ENCODE measurements at places on chromosomes 4 and X.

GRCh38 chrX:13747836-13748235 is 13.3 kb downstream of the OFD1 start:
- no peak for DNase-seq

- DNase-seq, result no peak
These were observed 493 bp upstream of the UCHL1 start for GRCh38 chr4:41256131-41256739.

DNA sequence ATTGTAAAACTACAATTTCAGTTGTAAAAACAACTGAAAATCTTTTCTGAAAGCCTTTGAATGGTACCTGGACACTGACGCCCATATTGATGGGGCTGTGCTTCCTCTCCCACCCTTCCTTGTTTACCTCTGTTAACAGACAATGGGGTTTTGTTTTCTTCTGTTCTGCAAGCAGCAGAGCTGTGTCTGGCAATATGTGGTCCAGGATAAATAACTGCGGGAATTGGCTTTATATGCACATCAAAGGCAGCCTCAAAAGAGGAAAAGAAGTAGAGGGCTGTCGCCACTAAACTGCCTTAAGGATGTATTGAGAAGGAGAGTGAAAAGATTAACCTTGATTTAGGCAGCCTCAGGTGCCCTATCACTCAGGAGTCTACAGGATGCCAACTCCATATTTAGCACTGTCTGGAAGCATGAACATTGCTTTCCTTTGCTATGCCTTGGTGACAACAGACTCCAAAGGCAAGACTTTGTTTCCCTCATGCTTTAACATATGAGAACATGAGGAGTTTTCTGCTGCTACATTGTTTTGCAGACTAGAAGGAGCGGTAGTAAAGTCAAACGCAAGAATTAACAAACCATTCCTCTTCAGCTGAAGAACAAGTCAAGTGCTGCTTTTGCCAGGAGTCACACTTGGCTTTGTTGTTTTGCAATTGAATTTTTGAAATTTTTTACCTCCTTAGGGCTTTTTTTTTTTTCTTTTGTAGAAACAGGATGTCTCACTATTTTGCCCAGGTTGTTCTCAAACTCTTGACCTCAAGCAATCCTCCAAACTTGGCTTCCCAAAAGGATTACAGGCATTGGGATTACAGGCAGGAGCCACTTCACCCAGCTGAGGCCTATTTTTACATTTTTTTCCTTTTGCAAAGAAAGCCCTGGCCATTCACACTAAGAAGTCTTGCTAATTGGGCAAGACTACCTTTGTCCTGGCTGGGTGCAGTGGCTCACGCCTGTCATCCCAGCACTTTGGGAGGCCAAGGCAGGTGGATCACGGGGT is 3.0 kb downstream of the IL21 start:
- DNase-seq, result no peak

DNA sequence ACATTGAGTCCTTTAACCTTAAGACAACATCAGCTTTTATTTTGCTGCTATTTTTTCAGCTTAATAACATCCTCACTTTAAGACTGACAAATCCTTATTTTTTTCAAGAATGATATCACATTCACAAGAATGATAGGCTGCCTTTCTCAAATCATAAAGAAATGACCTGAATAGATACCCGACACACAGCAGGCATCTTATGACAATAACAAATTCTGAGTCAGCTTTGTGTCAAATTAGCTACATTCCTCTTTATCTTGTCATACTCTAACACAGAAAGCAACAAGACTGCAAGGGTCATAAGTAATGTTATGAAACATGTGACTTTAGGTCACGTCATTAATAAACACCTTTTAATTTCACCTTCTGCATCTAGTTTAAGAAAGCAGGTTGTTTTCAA is 2387.6 kb downstream of the PCDH7 start:
- DNase-seq, result no peak

DNA sequence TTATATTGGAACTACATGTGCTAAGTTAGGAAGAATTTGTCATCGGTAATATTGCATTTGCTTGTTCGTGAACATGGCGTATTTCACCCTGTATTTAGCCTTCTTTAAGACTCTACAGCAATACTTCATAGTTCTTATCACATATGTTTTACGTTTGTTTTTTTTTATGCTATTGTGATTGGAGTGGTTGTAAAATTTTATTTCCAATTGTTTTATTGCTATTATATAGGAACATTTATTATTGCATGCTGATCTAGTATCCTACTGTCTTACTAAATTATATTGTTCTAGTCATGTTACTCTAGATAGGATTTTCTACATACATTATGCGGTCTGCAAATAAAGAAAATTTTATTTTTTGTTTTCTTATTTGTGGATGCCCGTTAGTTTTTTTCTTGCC is 107.4 kb downstream of the KDM6A start:
- no peak for DNase-seq

DNA sequence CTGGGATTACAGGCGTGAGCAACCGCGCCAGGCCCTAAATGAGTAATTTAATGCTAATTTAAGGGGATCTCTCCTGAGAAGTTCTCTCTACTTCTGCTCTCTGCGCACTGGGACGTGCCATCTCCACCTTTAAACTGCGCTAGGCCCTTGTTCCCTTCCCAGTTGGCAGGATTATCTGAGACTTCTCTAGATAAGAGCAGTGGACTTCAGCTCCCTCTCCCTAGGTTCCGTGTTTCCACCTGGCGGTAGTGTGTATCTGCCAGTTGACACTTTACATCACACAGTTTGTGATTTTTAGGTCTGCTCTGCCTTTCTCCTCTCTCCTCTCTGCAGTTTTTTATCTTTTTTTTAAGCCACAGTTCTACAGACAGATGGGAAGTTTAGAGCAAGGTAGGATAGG is 40.2 kb downstream of the ARHGAP10 start:
- no peak for DNase-seq

DNA sequence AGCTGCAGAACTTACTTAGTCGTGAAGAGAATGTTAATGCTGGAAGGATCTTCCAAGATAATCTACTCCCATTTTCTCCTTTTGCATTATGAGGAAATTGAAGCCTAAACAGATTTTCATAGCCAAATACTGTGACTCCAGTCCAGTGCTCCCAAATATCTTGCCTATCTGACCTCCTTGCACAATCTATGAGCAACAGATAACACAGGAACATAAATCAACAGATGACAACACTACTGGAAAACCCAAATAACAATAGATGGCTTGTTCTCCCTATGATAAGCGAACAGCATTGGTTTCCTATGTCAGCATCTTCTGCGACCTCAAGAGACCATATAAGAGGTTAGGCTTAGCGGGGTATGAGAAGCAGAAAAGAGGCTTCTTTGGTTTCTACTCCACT is 88.0 kb downstream of the CORIN start:
- no peak for DNase-seq

DNA sequence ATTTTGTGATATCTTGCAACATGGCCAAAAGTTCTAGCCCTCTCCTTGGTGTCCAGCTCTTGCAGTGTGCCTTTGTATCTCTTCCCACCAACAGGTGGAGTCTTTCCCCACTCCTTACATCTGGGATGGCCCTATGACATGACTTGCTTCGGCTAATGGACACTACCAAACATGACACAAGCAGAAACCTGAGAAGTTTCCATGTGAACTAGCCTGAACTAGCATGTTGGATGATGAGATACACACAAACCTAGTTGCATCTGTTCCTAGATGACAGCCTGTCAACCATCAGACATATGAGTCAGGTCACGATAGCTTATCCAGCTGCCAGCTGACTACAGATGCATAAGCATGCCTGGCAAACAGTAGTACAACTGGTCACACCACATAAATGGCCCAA is 207.5 kb upstream of the FTHL17 start:
- DNase-seq, result no peak

DNA sequence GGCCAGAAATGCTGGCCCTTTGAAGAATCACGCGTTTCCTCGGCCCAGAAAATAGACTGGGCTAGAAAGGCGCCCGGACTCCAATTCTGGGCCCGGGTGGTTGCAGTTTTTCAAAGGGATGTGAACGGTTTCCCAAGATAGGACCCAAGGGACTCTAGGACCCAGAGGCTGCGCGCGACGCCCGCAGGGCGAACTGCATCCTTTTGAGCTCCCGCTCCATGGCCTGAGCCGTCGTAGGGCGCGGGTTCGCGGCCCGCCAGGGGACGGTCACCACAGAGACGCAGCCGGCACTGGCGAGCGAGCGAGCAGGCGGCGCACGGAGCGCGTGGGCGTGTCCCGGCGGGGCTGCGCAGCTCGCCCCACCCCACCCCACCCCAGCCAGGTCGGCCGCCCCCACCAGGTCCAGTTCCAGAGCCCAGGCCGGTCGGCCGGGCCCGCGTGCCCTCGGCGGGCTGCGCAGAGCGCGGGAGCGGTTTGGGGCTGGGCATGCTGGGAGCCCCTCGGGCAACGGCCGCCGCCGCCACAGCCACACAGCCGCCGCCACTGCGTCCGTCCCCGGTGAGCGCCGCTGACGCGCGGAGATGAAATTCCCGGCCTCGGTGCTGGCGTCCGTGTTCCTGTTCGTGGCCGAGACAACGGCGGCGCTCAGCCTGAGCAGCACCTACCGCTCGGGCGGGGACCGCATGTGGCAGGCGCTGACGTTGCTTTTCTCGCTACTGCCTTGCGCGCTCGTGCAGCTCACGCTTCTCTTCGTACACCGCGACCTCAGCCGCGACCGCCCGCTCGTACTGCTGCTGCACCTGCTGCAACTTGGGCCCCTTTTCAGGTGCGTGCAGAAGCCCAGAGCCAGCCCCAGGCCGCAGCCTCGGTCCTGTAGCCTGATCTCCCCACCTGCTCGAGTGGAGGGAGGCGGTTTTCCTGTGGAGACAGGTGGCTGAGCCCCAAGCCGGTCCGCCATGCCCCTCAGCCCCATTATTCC is at the start of gene XK:
XK (plus strand) TSS at position 411 of the 979 bp plus-strand sequence; CDS start at position 582, 171 bp downstream.
- no peak for DNase-seq

DNA sequence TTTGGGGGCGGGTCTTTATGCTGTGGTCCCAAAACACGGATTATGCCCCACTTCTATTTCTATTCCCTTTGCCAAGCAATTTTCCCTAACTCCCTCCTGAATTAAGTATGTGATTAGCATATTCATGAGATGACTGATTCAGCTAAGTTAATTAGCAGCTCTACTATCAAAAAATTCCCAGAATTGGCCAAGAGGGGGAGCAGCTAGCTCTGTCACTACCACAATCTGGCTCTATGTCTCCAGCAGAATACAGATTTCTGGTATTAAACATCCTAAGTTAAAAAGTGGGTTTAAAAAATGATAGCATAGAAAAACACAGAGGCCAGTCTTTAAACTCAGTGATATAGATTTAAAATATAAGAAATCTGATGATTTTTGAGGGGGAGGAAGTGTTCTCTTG is 80.3 kb downstream of the GPC4 start:
- DNase-seq, result no peak

DNA sequence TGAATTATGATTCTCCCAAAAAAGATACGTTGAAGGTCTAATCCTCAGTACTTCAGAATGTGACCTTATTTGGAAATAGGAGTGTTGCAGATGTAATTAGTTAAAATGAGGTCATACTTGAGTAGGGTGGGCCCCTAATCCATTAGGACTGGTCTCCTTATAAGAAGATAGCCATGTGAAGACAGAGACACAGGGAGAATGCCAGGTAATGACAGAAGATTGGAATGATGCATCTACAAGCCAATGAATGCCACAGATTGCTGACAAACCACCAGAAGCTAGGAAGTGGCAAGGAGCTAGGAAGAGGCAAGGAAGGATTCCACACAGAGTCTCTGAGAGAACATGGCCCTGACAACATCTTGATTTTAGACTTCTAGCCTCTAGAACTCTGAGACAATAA is 7.4 kb upstream of the RPS6KA3 start:
- DNase-seq, result no peak

DNA sequence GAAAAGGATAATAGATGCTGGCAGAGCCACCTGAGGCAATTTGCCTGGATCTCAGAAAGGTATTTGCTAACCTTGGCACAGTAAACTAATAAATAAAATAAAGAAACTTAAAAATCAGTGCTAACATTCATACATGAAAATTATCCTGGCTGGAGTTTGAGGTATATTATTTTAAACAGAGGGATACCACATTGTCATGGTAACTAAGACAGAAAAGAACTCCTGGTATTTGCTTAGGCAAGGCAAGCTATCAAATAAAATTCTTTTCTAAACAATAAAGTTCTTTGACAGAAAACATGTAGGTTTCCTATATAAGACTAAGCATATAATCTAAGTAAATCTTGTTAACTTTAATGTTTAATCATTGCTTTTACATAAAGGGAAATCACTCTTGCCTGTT is 218.8 kb downstream of the MAGEB17 start:
- DNase-seq, result no peak

DNA sequence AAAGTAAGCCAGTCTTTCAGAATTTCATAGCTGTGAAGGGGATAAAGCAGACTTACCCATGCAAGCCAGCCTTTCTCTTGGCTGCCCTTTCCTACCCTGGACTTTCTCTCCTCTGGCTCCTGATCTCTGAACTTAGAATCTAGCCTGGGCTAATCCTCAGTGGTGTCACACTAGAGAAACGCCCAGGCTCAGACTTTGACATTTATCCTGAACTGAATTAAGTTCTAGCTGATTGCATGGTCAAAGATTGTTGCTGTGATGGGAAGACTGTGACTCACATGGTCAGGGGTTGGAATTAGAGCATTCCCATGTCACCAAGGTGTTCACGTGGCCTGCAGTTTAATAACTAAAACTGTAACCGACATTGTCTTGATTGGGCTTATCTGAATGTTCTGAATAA is 469.5 kb upstream of the FAT1 start:
- no peak for DNase-seq

- no peak for DNase-seq
These were observed 214.8 kb downstream of the SPCS3 start for GRCh38 chr4:176534566-176534965.

- no peak for DNase-seq
These were observed 413.6 kb downstream of the AFF2 start for GRCh38 chrX:148913971-148914370.

DNA sequence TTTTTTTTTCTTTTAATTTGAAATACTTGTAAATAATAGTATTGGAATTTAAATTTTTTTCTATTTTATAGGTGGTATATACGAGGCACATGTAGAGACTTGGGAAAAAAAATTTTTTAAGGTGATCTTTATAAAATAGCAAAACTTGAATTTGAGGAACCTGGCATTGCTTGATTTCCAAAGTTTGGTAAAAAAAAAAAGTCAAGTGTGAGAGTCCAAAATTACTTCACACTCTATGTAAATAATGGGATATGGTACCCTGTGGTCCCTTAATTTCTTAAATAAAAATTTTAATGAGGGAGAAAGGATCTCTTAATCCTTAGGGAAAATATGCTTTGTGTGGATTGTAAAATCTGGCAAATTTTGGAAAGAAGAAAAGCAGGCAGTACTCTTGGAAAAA is 19.0 kb downstream of the SPRY1 start:
- no peak for DNase-seq

All from GOT3 (cell line).